ENCODE measurements at places on chromosomes 4 and X. TPM values are rescaled to one million over a fixed set of nuclear protein-coding genes. Genes with fewer than 3 reads are reported as not detected.

GRCh38 chr4:74327762-74328161 is 19.5 kb downstream of the EPGN start:
- DNase-seq: no peak

GRCh38 chrX:39174772-39175417 is 373.6 kb downstream of the MID1IP1 start:
- DNase-seq: peak; percentile 8

DNA sequence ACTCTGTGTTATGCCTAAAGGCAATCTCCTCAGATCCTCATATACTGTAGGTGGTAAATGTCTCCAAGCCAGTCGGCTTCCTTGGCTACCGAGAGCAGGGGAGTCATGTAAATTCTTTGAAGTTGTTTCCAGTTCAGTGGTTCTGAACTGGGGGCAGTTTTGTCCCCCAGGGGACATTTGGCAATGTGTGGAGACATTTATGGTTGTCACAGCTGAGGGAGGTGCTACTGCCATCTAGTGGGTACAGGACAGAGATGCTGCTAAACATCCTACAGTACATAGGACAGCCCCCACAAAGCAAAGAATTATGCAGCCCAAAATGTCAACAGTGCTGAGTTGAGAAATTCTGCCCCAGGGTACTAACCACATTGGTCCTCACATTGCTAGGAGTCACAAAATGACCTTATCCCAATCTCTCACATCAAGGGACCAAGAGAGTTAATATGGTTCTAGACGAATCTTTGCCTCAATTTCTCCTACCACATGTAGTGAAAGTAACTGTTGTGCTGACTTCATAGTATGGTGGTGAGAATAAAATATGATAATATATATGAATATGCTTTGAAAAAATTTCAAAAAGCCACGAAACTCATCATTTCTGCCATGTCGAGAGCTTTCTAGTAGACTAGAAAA is 104.4 kb upstream of the ARHGAP24 start:
- DNase-seq: peak; percentile 51

Gene ODAPH
- total RNA-seq: not detected

- DNase-seq: no peak
Observed at GRCh38 chr4:85391071-85391470, 83.9 kb upstream of the ARHGAP24 start.

GRCh38 chr4:23857367-23857959 is 32.4 kb downstream of the PPARGC1A start:
- peak; percentile 11 for DNase-seq

DNA sequence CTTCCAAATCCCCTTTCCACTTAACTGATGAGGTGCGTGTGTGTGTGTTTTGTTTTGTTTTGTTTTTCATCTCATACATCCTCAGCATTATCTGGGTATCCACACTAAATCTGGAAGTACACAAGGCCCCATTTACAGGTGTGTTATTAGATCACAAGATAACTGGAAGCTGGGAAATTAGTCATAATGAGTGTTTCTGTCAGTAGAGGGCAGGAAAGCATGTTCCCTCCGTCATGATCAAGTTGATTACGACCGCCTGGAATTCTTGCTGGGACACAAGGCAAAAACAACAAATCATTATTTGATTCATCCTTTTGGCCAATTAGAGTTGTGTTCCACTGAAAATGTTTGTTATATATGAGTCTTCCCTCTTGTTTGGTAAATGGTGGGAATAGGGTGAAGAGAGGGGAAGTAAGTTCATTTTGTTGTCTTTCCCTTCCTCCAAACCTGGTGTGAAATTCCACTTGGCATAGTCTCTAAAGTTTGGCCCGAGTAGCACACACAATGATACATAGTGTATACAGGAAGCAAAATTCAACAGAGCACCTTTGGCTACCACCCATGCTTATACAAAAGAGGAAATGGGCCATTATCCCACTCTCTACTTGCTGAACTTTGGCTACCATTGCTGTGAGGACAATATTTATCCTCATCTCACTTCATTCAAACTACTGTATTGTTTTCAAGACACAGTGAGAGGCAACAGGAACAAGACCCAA is 33.3 kb upstream of the TLL1 start:
- no peak for DNase-seq

DNA sequence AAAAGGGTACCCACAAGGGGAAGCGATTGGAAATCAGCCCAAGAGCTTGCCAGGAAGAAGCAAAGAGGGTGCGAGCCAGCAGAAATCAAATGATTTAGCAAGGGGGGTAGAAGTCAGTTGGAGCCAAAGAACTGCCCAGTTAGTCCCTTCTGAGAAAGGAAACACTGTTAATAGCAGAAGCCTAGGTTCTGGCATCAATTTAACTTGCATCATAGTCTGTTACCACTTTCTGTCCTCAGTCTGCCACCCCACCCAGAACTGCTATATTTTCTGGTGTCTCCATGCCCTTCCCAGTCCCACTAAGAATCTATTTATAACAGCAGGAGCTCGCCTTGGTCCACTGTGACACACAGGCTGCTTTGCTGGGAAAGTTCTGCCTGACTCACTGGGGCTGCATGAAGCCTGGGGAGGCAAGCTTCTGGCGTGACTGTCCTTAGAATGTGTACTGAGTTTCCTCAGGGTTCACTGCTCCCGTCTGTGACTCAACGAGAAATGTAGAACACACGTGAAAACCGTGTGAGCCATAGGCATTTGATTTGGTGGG is 157.8 kb upstream of the TTC29 start:
- peak; percentile 93 for DNase-seq

Gene CDX4
- total RNA-seq: not detected

- no peak for DNase-seq
Observed at GRCh38 chrX:100905620-100906019, 23.1 kb downstream of the XKRX start.

Gene PNMA5
- total RNA-seq: not detected

- DNase-seq: peak; percentile 83
Observed at GRCh38 chrX:37871626-37872302, 24.4 kb upstream of the DYNLT3 start.

DNA sequence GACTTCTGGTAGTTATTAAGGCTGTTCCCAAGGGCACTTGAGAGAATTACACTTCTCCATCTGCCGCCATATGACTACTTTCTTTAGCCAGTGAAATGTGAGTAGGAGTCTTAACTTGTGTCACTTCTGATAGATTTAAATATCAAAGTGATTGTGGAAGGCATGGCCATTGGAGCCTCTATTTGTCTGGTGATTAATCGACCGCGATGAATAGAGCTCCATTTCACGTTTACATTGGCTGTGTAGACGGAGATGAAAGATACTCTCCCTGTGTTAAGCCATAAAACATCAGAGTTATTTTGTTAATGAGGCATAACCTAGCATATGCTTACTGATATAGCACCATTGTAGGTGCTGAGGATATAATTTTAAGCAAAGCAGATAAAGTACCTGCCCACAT is 852.4 kb downstream of the CCSER1 start:
- no peak for DNase-seq

Gene SPIN4
- total RNA-seq: 3.1 TPM

DNA sequence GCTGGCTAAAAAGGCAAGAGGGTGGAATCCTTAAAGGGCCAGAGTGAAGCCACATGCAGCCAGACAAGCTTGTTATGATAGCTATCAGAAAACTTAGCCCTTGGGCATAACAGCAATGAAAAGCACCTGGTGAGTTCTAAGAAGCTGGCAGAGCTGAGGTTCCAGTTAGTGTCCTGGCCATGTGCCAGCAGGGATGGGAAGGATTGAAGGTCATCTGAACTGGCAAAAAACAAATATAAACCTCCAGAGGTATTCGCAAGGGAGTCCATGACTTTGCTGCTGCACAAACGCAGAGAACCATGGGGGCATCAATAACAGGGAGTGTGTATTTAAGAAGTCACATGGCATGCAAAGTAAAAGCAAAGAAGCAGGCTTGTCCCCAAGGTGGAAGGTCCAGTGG is 208.9 kb downstream of the FAM47A start:
- DNase-seq: no peak

DNA sequence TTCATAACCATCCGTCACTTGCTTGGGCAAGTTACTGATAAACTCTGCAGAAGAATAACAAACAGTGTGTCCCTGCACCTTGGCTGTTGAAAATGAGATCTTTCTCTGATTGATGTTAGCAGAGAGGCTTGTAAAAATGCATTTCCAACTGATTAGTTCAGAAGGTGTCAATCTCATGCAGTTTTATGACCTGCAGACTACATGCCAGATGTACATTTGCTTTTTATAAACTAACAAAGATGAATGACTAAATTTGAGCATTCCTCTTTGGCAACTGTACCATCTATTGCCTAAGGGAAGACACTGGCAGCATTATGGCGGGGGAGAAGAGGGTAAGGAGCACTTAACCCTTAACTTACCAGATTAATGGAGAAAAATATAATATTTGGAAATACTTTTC is 192.8 kb downstream of the DCTD start:
- no peak for DNase-seq

- peak; percentile 45 for DNase-seq
Observed at GRCh38 chr4:21801661-21802385, 146.7 kb downstream of the KCNIP4 start.

Gene UNC5C
- total RNA-seq: 2.2 TPM

DNA sequence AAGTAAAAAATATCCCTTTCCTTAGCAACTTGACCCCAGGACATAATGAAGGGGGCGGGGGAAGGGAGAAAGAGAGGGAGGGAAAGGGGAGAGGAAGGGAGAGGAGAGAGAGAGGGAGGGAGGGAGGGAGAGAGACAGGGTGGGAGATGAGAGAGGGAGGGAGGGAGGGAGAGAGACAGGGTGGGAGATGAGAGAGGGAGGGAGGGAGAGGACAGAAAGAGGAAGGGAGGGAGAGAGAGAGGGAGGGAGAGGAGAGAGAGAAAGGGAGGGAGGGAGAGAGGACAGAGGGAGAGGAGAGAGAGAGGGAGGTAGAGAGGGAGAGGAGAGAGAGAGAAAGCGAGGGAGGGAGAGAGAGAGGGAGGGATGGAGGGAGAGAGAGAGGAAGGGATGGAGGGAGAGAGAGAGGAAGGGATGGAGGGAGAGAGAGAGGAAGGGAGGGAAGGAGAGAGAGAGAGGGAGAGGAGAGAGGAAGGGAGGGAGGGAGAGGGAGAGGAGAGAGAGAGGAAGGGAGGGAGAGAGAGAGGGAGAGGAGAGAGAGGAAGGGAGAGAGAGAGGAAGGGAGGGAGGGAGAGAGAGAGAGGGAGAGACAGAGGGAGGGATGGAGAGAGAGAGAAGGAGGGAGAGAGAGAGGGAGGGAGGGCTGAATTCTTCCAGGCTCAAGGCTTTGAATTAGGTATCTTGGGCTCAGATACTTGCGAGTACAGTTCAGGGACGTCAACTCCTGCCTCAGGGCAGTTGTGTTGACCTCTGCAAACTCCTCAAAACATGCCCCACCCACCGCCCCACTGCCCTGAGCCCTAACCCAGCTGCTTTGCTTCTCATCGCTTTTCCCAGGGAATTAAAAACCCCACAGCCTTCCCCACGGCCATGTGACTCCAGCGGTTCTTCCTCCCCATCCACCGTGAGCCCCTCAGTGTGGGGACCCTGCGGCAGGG is 40.0 kb upstream of the ADRA2C start:
- no peak for DNase-seq

- DNase-seq: no peak
Observed at GRCh38 chr4:182649698-182650477, 267.3 kb downstream of the DCTD start.

- no peak for DNase-seq
Observed at GRCh38 chrX:78839711-78840110, 92.2 kb downstream of the LPAR4 start.

GRCh38 chrX:12249997-12250396 is 111.7 kb downstream of the FRMPD4 start:
- no peak for DNase-seq

Gene SLAIN2
- 9.6 TPM for total RNA-seq

DNA sequence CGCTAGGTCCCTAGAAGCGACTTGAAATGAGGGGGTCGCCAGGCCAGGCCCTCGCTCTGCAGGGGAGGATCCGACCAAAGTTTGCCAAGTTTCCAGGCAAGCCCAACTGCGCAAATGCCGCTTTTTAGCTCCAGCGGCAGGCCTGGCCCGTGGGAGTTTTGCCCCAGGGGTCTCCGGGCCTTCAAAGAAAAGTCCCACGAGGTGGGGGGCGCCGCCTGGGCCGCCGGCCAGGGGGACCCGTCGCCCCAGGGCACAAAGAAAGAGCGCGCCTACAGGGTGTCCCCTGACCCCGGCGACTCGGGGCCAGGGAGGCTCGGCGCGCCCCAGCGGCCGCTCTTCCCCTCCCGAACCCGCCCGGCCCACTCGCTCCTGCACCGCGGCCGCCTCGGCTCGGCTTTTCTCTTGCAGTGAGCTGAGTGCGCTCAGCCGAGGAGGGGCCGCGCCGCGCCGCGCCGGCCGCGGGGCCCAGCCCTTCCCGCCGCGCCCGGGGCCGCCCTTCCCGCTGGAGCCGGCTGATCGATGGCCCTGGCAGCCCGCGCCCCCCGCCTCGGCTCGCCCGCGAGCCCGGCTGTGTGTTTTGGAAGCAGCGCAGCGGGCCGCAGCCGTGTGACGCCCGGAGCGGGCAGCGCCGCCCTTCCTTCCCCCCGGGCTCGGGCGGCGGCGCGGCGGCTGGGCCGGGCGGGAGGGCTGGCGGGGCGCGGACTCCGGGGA is 754 bp upstream of the KLF3 start:
- peak; percentile 50 for DNase-seq

Gene CTAG1A
- not detected for total RNA-seq

GRCh38 chr4:176404621-176405020 is 84.9 kb downstream of the SPCS3 start:
- peak; percentile 44 for DNase-seq

Gene P2RY10
- not detected for total RNA-seq

DNA sequence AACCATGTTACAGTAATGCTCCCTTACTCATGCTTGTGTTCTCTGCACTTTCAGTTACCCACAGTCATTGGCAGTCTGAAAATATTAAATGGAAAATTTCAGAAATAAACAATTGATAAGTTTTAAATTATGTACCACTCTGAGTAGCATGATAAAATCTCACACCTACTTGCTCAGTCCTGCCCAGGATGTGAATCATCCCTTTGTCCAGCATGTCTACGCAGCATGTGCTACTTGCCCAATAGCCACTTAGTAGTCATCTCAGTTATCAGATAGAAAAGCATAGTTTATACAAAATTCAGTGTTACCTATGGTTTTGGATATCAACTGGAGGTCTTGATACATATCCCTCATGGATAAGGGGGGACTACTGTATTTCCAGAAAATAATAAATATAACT is 577.1 kb downstream of the GALNTL6 start:
- DNase-seq: no peak

Gene GAGE2A
- not detected for total RNA-seq

GRCh38 chrX:106963111-106963510 is 36.9 kb downstream of the MORC4 start:
- peak; percentile 34 for DNase-seq

DNA sequence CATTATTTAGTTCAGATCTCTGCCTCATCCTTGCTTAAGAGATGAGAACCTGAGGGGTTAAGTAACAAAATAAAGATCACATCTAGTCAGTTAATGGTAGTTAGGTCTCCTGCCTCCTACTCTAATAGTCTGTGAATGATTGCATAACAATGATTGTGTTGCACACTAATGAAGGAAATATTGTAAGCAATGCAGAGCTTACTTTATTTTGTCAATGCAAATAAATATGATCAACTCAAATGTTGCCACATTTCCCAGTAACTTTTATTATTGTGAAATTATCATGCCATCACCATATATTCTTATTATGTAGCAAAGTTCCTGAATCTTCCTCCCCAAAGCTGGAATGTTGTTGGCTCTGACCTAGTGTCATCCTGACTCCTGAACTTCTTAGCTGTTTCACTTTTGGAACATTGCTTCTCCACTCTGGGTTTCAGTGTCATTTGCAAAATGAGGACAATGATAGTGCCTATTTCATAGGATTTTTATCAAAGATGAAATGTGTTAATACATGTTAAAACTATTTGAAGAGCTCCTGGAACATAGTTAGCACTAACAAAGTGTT is 17.0 kb upstream of the GABRA4 start:
- DNase-seq: no peak

Gene RAB40AL
- total RNA-seq: not detected
